EH (cell line): ENCODE measurements at places on chromosomes 12 and 14.
A peak's percentile ranks its signal among the peaks of the same experiment; 100 is the strongest.

- DNase-seq = no peak
Measured at GRCh38 chr12:131000000-131000486, 46.3 kb downstream of the ADGRD1 start.

GRCh38 chr12:107368586-107368985 lies 275.2 kb upstream of the CRY1 start:
- DNase-seq = no peak

DNA sequence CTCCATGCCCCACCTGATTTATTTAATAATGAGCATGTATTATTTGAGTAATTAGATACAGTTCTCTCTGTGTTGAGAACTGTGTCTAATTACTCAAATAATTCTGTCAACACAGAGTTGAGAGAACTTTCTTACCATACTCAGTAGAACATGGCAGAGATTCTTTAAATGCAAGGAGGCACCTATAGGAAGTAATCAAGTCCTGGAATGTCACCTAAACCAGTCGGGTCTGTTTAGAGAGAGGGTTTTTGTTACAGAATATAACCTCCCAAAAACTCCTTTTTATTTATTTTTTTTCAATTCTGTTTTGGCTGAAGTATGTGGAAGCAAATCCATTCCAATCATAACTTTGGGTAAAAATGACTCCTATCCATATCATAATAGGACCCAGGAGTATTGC lies 37.5 kb upstream of the CIT start:
- no peak for DNase-seq

DNA sequence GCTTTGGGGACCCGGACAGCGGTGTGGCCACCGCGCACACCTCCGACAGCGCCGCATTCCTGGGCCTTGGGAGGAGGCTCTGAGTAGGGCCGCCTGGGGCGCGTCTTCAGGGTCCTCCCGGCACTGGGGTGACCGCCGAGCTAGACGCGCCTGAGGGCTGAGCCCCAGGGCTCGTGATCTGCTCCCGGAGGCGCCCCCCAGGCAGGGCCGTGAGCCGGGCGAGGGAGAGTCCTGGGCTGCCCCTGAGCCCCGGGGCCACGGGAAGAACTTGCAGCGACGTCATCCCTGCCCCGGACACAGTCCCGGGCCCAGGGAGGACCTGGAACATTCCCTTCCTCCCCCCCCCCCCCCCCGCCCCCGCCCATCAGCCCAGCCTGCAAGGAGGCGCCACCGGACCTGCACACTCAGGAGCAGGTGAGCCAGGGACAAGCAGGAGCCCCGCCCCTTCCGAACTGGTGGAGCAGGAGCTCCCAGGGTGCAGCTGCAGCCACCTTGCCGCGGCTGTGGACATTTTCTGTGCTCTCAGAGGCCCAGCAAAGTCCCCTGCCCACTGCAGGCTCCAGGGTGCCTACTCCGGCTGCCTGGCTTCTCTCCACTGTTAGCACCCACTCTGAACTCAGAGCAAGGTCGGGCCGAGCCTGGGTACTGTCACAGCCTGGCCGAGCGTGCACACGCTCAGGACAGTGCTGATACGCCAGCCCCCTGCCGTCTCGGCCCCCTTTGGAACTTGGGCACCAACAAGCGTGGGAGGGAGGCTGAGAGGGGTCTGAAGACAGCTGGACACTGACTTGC lies 50.7 kb downstream of the A2M start:
- peak; percentile 39 for DNase-seq

DNA sequence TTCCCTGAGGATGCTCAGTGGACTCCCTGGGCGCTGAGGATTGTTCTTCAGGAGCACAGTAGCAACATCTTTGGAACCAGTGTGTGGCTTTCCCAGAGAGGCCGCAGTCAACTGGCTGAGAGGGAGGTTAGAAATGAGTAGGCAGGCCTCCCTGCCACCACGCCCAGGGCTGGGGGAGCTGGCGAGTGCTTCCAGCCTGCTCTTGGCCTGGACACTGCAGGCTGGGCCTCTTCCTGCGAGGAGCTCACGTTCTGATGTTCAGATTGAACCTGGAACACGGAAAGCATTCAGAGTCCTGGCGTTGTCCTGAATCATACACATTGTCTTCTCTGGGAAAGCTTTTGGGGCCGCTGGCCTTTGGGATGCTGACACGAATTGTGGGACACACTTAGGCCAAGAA lies 15.6 kb downstream of the TSPAN9 start:
- no peak for DNase-seq

GRCh38 chr12:77494296-77494695 lies 336.4 kb upstream of the NAV3 start:
- DNase-seq = no peak

DNA sequence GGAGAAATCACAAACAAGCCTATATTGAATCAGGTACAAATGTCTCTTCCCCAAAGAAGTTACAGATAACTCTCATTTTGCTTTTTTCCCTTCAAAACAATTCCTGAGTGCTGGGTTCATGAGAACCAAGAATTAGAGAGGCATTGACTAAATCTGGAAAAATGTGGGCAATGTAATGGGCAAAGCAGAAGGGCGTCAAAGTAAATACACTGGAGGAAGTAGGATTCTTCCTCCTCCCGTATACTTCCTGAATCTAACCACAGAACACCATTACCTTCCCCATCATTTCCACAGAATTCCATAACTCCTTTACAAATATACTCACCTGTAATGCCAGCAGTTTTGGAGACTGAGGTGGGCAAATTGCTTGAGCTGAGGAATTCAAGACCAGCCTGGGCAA lies 3.0 kb upstream of the RBMS2 start:
- DNase-seq = peak; percentile 84

DNA sequence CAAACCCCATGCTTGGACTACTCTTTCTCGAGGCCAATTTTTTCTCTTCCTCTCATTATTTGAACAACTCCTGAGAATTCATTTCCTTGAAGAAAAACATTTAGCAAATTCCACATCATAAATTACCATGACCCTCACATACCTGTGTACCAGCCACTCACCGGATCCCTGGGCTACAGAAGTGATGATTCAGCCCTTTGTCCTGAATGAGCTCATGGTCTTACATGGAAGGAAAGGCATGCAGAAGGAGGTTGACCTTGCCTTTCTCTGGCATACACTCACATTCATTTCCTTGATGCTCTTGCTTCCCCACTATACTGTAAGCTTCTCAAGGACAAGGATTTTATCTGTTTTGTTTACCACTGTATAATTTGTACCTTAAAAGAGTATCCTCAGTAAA lies 191.5 kb downstream of the SLC5A8 start:
- DNase-seq = peak; percentile 90

DNA sequence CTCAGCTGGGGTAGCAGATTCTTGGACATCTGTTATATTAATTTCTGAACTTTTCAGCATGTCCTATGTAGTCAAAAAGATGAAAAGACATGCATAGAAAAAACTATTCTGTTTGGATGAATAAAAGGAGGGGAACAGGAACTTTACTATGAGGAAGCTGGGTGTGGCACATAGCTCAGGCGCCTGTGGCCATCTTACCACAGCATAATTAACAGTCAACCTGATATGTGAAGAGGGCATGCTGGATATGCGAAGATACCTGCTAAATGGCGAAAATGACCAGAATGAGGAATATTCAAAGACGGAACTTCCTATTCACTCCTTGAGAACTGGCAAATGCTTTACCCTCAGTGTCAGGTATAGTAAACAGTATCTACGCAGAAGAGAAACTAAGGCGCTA lies 18.4 kb downstream of the SETD3 start:
- no peak for DNase-seq

DNA sequence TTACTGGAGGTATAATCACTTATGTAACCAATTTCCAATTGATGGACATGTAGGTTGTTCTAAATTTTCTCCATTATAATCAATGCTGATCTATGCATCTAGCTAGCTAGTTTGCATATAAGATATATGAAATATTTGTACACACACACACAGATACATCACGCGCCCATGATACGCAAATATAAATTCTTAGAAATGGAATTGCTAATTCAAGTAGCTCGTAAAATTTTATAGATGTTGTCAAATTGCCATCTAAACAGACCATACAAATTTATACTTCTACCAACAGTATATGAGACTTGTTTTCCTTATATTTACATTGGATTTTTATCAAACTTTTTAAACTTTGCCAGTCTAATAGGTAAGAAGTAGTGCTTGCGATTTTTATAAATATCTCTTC lies 29.1 kb upstream of the TRIM9 start:
- DNase-seq = no peak

DNA sequence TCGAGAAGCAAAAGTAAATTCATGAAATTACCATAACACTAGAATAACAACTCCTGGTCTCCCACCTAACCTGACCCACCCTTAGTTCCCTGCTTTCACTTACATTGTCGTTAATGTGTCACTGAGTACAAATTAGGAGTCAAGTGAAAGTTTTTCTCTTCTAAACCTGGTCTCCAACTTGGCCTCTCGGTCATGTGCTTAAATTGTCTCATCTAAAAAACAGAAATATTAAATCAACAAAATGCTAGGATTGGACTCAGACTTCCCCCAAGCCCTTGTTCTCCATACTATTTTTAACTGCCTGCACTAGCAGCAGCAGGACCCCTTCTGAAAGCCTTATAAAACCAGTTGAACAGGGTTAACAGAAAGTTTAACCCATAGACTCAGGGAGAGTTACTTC lies 1.8 kb upstream of the BTG1 start:
- no peak for DNase-seq

DNA sequence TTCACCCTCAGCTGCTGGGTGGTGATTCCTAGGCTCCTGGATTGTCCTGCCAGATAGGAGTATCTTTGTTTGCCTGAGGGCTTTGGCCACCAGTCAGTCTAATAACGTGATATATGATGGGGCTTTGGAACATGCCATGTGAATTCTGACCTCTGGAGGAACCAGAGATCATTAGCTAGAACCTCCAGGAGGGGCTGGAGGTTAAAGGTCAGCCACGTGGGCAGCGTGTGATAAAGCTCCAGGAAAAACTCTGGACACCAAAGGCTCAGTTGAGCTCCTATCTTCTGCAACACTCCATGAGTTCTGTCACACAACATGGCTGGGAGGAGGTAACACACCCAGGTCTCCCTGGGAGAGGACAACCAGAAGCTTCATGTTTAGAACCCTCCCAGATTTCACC lies 251.1 kb downstream of the DAD1 start:
- no peak for DNase-seq

- peak; percentile 89 for DNase-seq
Measured at GRCh38 chr12:96980991-96981414, 73.9 kb downstream of the NEDD1 start.

DNA sequence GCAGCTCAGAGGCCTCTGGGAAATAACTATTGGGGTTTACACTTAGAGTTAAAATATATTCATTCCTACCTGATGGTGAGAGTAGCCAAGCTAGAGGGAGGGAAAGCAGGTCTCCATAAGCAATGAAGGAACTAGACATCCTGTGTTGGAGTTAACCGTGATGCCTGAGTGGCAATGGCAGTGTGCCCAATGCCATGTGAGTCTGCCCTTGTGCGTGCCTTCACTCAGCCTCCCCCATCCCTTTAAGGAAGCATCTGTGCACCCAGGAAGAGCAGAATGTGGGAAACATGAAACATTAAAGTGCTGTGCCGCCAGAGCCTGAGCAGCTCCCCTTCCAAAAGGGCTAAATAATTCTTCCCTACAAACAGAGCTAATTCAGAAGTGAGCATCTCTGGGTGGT lies 76.3 kb downstream of the COX16 start:
- DNase-seq = no peak

DNA sequence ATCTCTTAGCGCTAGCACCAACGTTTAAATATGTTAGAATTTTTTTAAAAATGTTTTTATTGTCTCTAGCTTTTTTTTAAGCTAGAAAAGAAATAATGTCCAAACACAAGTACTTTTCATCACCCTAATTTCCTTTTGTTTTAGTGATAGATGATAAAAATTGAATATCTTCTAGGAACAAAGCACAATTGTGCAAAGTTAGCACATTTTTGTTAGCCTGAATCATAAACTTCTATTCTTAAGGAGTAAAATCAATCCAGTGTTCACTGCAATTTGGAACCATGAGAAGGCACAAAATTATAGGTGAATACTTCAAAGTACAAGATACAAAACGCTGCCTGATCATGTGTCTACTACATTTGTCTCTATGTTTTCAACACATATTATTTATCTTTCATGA lies 408.5 kb upstream of the RPL10L start:
- no peak for DNase-seq

GRCh38 chr14:36901861-36902260 lies 240.2 kb downstream of the PAX9 start:
- DNase-seq = peak; percentile 4

GRCh38 chr12:100862676-100863075 lies 68.1 kb downstream of the ANO4 start:
- no peak for DNase-seq

- no peak for DNase-seq
Measured at GRCh38 chr14:29271669-29272068, 505.1 kb downstream of the FOXG1 start.

GRCh38 chr12:57229046-57229633 lies 371 bp upstream of the SHMT2 start:
- peak; percentile 50 for DNase-seq

DNA sequence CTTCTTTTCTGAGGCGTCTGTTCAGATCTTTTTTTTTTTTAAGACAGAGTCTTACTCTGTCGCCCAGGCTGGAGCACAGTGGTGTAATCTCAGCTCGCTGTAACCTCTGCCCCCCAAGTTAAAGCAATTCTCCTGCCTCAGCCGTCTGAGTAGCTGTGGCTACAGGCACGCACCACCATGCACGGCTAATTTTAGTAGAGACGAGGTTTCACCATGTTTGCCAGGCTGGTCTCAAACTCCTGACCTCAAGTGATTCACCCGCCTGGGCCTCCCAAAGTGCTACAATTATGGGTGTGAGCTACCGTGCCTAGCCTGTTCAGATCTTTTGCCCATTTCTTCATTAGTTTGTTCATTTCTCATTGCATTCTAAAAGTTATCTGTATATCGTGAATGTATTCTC lies 55.1 kb upstream of the DBX2 start:
- DNase-seq = no peak

DNA sequence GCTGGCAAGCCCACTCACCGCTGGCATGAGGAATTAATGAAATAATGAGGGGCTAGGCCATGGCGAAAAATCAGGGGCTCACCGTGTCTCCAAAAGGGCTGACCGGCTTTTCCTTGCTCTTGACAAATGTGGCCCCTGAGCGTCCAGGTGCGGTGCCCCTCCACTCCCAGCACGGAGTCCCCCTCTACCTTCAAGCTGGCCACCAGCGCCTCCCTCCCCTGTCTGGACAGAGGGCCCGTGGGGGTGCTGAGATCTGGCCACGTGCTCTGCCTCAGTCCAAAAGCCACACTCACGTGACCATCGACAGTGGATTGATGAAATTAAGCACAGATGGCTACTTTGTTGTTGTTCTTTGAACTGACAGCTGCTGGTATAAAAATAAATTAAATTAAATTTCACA lies 78.8 kb upstream of the BCL11B start:
- DNase-seq = no peak

- DNase-seq = peak; percentile 61
Measured at GRCh38 chr14:90846511-90846910, 30.3 kb upstream of the TTC7B start.

GRCh38 chr12:67594888-67595287 lies 53.7 kb upstream of the DYRK2 start:
- peak; percentile 36 for DNase-seq

DNA sequence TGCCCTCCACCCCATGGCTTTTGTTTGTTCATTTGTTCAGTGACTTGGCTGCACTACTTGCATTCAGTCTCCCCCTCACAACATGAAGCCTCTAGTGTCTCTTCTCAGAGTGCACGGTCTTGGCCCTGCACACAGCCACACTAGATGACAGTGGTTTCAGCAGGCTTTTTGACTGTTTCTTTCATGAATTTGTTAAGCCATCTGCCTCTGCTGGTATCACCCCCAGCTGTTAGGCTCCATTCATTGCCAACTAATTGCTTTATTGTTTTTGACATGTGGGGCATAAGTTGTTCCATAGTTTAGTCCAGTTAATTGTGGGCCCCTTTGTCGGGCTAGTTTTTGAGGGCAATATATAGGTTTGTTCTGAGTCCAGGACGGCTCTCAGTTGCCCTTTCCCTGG lies 18.8 kb downstream of the OS9 start:
- no peak for DNase-seq
